Stimulated activated CD8-positive, alpha-beta memory T cell treated with anti-CD3 and anti-CD28 coated beads, Interleukin-7, amount 100 ng/mL, for 1 hour (primary cell): ENCODE measurements at places on chromosomes 11 and 22.

DNA sequence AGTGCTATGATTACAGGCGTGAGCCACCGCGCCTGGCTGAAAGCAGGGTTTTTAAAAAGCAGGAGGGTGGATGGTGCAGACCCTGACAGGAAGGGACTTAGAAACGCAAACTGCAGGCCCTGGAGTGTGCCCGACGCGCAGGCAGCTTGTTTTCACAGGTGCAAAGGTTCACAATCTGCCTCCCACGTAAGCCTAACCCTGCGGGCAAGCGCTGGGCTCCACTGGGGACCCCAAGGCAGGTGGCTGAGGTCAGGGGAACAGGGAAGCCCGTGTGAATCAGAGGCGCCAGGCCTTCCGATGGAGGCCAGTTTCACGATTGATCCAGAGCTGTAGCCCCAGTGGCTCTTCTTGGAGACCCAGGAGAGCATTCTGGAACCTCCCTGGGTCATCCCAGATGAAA is 256.3 kb downstream of the BRD1 start:
- DNase-seq, result no peak

GRCh38 chr22:43884600-43885318 is 7.1 kb downstream of the PNPLA5 start:
- peak; percentile 13 for DNase-seq

DNA sequence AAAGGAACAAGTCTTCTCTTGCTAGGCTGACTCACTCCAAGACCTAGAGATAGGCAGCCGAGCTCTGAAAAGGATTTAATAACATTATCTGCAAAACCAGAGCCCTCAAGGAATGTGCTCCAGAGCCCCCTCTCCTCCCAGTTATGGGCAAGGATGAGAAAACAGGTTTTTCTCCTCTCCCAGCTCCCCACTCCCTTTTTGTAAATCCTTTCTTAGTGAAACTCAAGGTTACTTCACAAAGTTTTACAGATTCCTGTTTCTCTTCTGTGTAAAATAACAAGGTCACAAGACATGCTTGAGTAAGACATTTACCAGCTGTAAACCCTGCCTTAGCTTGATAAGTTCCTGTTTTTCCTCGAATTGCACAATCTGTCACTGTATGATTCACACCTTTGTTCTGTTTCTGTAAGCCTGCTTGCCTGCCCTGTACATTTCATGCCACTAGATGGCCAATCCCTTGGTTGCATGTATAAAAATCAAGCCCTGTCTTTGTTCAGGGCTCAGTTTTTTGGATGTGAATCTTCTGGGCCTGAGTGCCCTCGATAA is 489.4 kb downstream of the KCNA4 start:
- no peak for DNase-seq

- DNase-seq, result no peak
Observed at GRCh38 chr11:82533628-82534327, 199.9 kb downstream of the FAM181B start.

- DNase-seq, result no peak
Observed at GRCh38 chr22:22450343-22450839, 58.2 kb downstream of the ZNF280B start.

- DNase-seq, result no peak
Observed at GRCh38 chr11:36265793-36266628, 23.2 kb downstream of the COMMD9 start.

GRCh38 chr11:10067629-10068300 is 226.3 kb downstream of the SBF2 start:
- no peak for DNase-seq

DNA sequence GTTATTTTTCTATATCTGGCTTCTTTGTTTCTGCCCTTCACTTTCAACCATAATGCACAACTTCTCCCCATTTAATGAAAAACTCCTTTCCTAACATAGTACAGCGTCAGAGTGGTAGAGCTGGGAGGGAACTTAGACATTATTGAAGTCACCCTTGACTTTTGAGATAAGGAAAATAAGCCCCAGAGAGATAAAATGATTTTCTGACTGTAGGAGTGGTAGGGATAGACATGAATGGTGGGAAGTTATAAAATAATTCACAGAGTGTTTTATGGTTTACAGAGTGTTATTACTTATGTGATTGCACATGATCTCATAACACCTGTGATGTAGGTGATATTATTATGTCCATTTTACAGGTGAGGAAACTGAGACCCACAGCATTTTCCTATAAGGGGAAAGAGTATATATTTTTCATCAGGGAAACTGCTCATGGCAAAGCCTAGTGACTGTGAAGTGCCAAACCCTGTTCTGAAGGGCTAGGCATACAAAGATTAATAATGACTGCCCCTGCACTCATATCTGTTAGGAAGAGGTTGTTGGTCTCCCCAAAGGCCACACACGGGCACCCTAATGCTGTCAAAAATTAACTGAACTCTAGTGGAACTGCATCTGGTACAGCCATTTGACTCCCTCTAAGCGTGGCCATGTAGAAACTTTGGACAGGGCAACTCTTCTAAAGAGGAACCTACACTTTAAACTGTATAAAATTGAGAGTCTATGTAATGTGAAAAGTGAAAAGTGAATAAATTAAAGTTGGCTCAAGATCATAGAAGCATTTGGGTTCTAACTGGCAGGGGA is 61.1 kb upstream of the PICALM start:
- DNase-seq, result no peak
